ENCODE measurements at places on chromosomes 11 and 22. TPM values are rescaled to one million over a fixed set of nuclear protein-coding genes. Genes with fewer than 3 reads are reported as not detected.

GRCh38 chr11:69204941-69205742 is 49.4 kb downstream of the SMIM38 start:
- no peak for DNase-seq

DNA sequence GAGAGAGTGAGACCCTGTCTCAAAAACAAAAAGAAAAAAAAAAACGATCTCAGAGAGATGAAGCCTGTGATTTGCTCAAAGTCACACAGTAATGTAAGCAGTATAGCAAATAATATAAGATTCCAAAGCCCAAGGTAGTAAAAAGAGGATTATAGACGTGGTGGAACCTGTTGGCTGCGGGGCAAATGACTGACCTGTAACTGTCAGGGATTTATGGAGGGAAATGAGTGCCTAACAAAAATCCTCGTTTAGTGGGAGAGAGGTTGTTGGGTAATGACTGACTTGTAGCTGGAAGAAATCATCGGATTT is 723 bp upstream of the CLP1 start:
- DNase-seq = no peak

- no peak for DNase-seq
Measured at GRCh38 chr11:3665336-3666022, 5.7 kb downstream of the CHRNA10 start.

TIGD3 gene
- 0.37 TPM for total RNA-seq

DNA sequence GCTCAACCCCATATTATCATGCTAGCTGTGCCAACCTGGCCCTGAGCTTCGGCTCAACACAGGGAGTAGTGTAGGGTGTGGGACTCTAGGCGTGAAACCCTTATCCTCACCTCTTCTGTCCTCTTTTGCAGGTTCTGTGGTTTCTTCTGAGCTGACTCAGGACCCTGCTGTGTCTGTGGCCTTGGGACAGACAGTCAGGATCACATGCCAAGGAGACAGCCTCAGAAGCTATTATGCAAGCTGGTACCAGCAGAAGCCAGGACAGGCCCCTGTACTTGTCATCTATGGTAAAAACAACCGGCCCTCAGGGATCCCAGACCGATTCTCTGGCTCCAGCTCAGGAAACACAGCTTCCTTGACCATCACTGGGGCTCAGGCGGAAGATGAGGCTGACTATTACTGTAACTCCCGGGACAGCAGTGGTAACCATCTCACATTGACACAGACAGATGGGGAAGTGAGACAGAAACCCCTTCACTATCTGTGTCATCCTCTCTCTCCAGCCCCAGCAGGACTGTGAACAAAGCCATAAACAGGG is 76.4 kb downstream of the GGTLC2 start:
- no peak for DNase-seq

SMC1B gene
- total RNA-seq = not detected

MYOD1 gene
- not detected for total RNA-seq

ART1 gene
- total RNA-seq = not detected

PANX2 gene
- not detected for total RNA-seq

DNA sequence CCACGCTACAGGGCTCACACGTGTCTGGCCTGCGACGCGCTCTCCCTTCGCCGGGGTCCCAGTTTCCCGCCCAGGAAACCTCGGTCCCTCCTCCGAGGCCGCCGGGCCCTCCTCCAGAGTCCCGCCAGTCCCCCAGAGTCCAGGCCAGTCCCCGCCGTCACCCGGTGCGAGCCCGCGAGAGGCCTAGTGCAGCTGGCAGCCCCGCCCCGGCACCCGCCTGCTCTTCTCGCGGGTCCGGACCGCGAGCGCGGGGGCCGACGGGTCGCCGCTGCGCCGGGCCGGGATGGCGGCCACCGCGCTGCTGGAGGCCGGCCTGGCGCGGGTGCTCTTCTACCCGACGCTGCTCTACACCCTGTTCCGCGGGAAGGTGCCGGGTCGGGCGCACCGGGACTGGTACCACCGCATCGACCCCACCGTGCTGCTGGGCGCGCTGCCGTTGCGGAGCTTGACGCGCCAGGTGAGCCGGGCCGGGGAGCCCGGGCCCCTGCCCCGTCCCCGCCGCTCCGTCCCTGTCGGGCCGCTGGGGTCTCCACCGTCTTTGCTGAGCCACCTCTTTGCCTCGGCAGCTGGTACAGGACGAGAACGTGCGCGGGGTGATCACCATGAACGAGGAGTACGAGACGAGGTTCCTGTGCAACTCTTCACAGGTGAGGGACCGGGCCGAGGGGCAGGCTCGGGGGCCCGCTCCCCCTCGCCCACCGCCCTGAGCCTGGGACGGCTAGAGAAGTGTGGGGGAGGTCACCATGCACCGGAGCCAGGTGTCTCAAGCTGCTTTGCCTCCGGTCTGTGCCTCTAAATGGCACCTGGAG is at the start of gene PTPMT1:
TSS of gene PTPMT1 (plus strand) at position 260 of the 809 bp plus-strand sequence. CDS start at position 284, 24 bp downstream.
- DNase-seq = peak; percentile 78

KCNK4 gene
- total RNA-seq = not detected

DNA sequence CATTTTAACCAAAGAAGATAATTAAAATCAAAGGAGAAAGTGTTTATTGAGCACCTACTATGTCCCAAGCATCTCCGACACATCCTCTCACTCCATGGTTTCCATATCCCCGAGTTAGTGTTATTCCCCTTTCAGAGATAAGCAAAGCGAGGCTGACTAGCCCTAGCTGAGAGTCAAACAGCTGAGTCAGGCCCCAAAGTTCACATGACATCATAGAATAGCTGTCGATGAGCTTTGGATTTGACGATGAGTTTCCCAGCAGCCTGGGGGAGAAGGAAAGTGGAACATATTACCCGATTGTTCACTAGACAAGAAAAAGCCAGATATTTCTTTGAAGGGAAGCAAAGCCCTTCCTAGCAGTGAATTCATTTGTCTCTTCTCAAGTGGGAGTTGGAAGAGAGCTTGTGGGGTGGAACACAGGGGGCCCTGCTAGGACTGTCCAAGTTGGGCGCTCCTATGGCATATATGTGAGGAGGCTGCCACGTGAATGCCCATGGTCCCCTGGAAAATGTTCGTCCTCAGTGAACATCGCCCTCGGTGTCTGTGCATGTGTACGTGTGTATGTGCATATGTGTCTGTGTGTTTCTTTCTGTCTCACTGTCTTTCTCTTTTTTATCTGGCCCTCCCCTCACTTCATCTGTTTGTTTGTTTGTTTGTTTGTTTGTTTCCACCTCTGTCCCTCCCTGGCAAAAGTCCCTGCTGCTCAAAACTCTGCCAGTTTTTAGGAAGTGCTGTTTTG is 493 bp upstream of the CYTH4 start:
- no peak for DNase-seq

C11orf16 gene
- total RNA-seq = not detected

- no peak for DNase-seq
Measured at GRCh38 chr22:16955678-16956210, 52.3 kb downstream of the GAB4 start.

- no peak for DNase-seq
Measured at GRCh38 chr22:27404441-27404840, 397.1 kb downstream of the MN1 start.

DNA sequence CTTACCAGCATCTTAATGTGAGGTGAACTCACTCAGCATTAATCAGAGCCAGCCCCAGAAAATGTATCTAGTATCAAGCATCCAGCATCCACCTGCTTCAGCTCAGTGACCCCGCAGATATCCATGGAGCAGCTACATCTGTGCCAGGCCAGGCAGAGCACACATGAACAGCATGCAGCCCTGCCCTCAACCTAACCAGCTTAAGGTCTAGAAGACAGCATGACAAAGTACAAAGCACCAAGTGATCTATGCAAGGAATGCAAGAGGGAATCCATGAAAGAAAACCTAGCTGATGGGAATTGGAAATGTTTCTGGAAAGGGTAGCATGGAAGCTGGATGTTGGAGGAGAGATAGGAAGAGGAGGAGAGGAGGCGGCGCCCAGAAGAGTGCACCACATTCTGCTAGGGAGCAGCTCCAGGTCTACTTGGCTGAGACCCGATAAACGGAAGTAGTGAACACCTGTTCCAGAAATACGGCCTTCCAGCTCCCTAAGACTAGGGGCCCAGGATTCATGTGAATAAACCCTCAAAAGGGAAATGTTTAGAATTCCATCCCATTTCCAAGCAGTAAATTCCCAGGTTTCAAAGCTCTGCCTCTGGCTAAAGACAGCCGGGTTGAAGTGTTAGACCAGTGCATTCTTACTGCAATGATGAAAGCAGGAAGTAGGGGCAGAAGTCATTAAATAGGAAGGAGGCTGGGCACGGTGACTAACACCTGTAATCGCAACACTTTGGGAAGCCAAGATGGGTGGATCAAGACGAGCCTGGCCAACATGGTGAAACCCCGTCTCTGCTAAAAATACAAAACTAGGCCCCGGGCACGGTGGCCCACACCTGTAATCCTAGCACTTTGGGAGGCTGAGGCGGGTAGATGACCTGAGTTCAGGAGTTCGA is 23.5 kb upstream of the L3MBTL2 start:
- DNase-seq = no peak

- no peak for DNase-seq
Measured at GRCh38 chr22:32531931-32532819, 57.6 kb downstream of the FBXO7 start.

PPP6R3 gene
- total RNA-seq = 172 TPM

GRCh38 chr11:71170624-71171423 is 81.6 kb downstream of the SHANK2 start:
- no peak for DNase-seq

- DNase-seq = no peak
Measured at GRCh38 chr11:92550411-92550810, 325.8 kb downstream of the FAT3 start.

DNA sequence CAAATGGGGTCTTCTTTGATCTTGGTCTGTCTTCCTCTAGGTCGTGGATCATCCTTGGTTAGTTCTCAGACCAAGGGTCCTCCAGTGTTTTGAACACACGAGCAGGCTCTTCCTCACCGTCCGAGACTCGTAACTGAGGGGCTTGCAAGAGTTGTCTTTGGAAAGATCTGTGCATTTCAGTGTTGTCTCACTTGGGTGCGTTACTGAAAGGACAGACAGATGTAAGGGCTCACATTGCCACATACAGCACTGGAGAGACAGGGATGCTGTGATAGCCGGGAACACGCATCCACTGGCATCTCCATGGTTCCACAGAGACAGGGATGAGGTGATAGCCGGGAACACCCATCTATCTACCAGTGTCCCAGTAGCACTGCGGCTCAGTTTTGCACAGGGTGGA is 15.7 kb downstream of the GLB1L2 start:
- no peak for DNase-seq

DNA sequence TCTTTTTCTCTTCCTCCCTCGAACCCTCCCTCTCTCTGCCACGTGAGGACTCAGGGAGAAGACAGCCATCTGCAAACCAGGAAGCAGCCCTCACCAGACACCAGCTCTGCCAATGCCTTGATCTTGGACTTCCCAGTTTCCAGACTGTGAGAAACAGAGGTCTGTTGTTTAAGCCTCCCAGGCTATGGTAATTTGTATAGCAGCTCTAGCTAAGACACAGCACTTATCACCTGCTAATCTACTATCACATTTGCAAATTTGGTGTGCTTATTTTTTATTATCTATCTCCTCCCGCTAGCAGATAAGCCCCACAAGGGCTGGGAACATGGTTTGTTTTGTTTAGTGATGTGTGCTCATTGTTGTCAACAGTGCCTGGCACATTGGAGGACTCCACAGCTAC is 124.8 kb upstream of the OPCML start:
- no peak for DNase-seq

Data from CD4-positive, CD25-positive, alpha-beta regulatory T cell (primary cell).